ENCODE measurements at places on chromosomes 3 and 15. TPM values are rescaled to one million over a fixed set of nuclear protein-coding genes. Genes with fewer than 3 reads are reported as not detected.

DNA sequence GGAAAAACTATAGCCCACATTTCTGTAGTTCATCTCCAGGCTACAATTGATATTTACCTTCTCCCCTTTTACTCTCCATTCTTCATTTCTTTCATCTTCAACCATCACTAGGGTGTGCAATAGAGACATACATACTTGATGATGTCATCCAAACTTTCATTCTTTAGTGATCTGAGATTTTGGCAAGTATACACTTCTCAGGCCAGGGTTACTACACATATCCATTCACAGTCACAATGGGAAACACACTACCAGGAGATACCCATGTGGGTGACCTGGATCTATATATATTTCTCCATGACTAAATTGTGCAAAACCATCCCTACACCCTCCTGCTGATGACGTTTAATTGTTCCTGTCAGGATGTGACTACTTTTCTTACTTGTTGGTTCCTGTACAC lies 769.5 kb upstream of the DPPA4 start:
- H3K4me3 ChIP-seq = no peak overlapping the region
- no peak overlapping the region for H3K27ac ChIP-seq
- no peaks in the 10 kb centered on the region for H3K27me3 ChIP-seq
- no peaks in the 10 kb centered on the region for H3K4me1 ChIP-seq
- H3K36me3 ChIP-seq = no peaks in the 10 kb centered on the region
- no peak for DNase-seq

DNA sequence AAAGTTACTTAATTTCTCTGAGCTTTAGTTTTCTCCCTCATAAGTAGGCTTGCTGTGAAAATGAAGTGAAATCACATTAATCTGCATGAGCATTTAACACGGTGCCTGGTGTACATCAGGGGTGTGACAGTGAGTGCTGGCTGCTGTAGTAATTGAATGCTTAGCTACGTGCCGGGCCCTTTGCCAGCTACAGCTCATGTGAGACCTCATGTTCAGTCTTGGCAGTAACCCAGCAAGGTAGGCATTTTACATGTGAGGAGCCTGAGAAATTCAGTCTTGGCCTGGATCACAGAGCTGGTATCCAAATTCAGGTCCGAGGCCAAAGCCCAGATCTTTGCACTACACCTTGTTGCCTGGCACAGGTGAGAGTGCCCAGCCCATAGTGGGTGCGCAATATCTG lies 9.1 kb downstream of the GHRL start:
- no peaks in the 10 kb centered on the region for H3K27me3 ChIP-seq
- peaks cover 7% of the 10 kb centered on the region for H3K36me3 ChIP-seq
- H3K4me1 ChIP-seq = no peaks in the 10 kb centered on the region
- peak; percentile 73 for DNase-seq
- H3K27ac ChIP-seq = no peak overlapping the region

- DNase-seq = peak; percentile 58
- no peaks in the 10 kb centered on the region for H3K27me3 ChIP-seq
- no peaks in the 10 kb centered on the region for H3K36me3 ChIP-seq
Observed at GRCh38 chr3:52299879-52300611, 12.4 kb downstream of the GLYCTK start.

DNA sequence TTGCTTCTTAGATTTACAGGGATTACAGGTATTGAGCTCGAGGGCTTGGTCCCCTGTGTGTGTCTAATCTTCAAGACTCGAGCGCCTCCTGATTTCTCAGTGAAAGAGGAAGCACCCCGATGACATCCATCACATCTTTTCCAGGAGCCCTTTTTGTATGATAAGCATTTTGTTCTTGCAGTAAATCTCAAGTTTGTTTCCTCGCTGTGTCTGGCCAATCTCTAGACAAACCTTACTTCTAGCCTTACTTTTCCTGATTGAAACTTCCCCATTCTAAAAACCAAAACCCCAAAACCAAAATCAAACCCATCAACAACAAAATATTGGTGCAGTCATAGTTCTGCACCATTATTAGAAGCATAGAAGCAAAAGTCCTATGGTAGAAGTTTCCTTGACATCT lies 286.0 kb downstream of the NFKBIZ start:
- H3K4me1 ChIP-seq = no peaks in the 10 kb centered on the region
- no peak for DNase-seq
- no peaks in the 10 kb centered on the region for H3K36me3 ChIP-seq
- H3K4me3 ChIP-seq = no peak overlapping the region

- no peak overlapping the region for H3K27ac ChIP-seq
- no peak overlapping the region for H3K4me3 ChIP-seq
- H3K27me3 ChIP-seq = no peaks in the 10 kb centered on the region
- DNase-seq = no peak
Observed at GRCh38 chr15:35491173-35491572, 54.8 kb downstream of the DPH6 start.

DNA sequence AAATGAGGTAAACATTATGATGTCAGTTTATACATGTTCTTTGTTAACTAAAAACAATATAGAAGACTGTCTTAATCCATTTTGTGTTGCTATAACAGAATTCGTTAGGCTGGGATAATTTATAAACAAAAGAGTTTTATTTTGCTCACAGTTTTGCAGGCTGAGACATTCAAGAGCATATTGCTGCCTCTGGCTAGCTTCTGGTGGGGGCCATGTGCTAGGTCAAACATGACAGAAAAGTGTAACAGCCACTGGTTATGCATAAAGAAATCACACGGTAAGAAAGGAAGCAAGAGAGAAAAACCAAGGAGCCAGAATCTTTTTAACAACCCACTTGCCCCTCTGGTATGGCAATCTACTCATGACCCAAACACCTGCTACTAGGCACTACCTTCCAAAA lies 776.7 kb downstream of the PLOD2 start:
- H3K36me3 ChIP-seq = no peaks in the 10 kb centered on the region
- no peak overlapping the region for H3K4me3 ChIP-seq
- no peaks in the 10 kb centered on the region for H3K4me1 ChIP-seq
- H3K27ac ChIP-seq = no peak overlapping the region
- no peak for DNase-seq

GRCh38 chr15:59447367-59447766 lies 9.4 kb downstream of the FAM81A start:
- H3K4me1 ChIP-seq = no peaks in the 10 kb centered on the region
- no peak overlapping the region for H3K27ac ChIP-seq
- no peak overlapping the region for H3K4me3 ChIP-seq
- H3K27me3 ChIP-seq = no peaks in the 10 kb centered on the region
- no peak for DNase-seq

GRCh38 chr3:138186221-138186620 lies 880 bp upstream of the ARMC8 start:
- H3K27ac ChIP-seq = no peak overlapping the region
- no peak for DNase-seq
- no peak overlapping the region for H3K4me3 ChIP-seq
- H3K27me3 ChIP-seq = peaks cover 5% of the 10 kb centered on the region
- H3K36me3 ChIP-seq = no peaks in the 10 kb centered on the region

GRCh38 chr3:187150599-187150998 lies 11.3 kb upstream of the RPL39L start:
- no peaks in the 10 kb centered on the region for H3K27me3 ChIP-seq
- H3K4me1 ChIP-seq = no peaks in the 10 kb centered on the region
- no peak for DNase-seq
- no peak overlapping the region for H3K4me3 ChIP-seq
- H3K27ac ChIP-seq = no peak overlapping the region

Gene SEMA6D
- 64.5 TPM for total RNA-seq
